ENCODE measurements at places on chromosomes 4 and X.

DNA sequence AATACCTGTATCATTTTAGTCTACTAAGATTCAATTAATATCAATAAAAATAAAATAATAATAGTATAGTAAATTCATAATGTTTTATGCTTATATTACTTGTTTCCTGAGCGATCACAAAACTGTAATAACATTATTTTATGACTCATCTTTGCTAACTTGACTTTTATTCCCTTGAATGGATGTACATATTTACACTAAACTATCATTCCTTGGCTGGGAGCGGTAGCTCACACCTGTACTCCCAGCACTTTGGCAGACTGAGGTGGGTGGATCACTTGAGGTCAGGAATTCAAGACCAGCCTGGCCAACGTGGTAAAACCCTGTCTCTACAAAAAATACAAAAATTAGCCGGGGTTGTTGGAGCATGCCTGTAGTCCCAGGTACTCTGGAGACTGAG lies 104.0 kb upstream of the SLC34A2 start:
- DNase-seq, result no peak

- DNase-seq, result peak; percentile 9
Measured at GRCh38 chrX:119784747-119785446, 6.5 kb downstream of the RPL39 start.

DNA sequence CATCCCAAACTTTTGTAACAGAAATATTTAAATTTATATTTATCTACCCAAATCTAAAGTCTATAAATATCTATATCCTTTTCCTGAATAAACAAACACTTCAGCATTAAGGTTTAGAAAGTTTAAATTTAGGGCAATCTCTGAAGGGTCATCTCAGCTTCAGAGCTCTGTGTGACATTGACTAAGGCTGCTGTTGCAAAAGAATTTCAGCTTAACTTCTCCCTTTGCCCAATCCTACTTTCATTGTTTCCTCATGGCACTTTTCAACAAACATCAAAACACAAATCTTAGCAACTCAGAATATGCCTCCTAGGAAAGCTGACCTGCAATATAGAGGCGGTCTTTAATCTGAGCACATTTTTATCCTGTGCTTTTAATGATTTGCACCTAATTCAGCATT lies 79.7 kb upstream of the BANK1 start:
- no peak for DNase-seq

DNA sequence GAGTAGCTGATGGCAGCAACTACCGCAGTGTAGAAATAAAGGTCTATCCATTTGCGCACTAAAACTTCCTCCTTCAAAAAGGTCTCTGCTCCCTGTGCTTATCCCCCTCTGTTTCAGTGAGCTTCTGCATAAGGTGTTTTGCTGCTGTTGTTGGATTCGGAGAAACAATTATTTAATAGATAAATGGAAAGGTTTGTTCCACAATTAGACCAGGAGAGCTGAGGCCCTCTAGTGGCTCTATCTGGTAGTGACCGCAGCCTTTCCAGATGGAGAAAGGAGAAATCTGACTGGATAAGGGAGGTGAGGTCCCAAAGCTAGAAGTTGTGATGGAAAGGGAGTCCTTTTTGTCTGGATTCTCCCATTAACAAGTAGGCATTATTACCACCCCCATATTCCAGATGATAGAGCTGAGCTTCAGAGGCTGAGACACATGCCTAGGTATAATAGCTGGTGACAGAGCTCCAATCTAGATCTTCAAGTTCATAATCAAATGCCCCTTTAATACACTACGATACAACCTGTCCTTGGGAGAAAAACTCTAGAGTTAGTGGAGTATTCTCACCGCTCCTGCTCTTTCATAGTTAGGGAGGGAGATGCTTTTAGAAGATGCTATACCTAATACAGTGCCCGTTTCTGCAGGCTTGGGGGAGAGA lies 5.1 kb upstream of the GABRQ start:
- DNase-seq, result no peak

GRCh38 chrX:40096395-40097091 lies 1.2 kb downstream of the BCOR start:
- no peak for DNase-seq

GRCh38 chr4:15233264-15233597 lies 194.6 kb upstream of the C1QTNF7 start:
- DNase-seq, result no peak

- no peak for DNase-seq
Measured at GRCh38 chr4:146458594-146458993, 63.1 kb downstream of the SLC10A7 start.

- DNase-seq, result no peak
Measured at GRCh38 chrX:136963973-136964372, 69.8 kb downstream of the GPR101 start.

DNA sequence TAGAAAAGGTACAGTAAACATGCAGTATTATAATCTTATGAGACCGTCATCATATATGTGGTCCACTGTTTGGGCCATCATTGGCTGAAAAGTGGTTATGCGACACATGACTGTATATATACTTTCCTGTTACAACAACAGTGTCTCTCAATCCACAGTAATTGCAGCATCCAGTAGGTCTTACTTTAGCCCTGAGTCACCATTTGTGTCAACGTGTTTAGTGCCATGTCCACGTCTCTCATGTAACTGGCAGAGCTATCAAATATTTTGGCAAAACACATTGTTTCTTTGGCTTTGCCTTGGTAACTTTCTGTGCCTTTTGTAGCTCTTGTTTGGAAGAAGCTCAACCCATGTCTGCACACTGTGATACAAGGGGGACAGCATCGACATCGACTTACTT lies 73.8 kb downstream of the CD38 start:
- DNase-seq, result no peak

GRCh38 chr4:3680656-3681055 lies 85.5 kb upstream of the ADRA2C start:
- no peak for DNase-seq

GRCh38 chrX:9611436-9612145 lies 146.7 kb downstream of the TBL1X start:
- no peak for DNase-seq

DNA sequence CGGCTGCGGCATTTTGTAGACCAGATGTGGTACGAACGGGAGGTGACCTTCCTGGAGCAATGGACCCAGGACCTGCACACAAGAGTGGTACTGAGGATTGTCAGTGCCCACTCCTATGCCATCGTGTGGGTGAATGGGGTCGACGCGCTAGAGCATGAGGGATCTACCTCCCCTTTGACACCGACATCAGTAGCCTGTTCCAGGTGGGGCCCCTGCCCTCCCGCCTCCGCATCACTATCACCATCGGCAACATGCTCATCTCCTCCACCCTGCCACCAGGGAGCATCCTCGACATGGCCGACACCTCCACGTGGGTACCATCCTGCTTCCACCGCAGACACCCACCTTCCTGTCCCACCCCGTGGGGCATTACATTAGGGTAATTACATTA lies 46.2 kb downstream of the SMARCA5 start:
- no peak for DNase-seq

GRCh38 chrX:110284159-110284558 lies 33.7 kb downstream of the AMMECR1 start:
- no peak for DNase-seq

DNA sequence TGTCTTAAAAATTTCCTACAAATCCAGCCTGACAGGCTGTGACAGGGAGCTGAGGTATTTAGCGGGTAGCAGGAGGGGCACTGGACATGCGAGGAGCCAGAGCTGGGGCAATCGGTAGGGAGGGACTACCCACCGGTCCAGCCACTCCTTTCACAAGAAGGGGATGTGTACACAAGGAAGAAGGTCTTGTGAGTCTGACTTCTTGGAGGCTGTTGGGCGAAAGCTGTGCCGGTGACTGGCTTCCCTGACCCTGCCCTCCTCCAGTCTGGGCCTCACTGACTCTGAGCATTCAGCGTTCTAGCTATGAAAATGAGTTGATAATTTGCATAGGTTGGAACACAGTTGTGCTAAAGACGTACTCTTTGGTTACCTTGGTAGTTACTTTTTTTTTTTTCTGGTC lies 12.7 kb upstream of the CXCL8 start:
- no peak for DNase-seq

- DNase-seq, result no peak
Measured at GRCh38 chrX:112852851-112853250, 12.2 kb upstream of the AMOT start.

GRCh38 chrX:129790146-129790545 lies 10.4 kb downstream of the SASH3 start:
- DNase-seq, result no peak

DNA sequence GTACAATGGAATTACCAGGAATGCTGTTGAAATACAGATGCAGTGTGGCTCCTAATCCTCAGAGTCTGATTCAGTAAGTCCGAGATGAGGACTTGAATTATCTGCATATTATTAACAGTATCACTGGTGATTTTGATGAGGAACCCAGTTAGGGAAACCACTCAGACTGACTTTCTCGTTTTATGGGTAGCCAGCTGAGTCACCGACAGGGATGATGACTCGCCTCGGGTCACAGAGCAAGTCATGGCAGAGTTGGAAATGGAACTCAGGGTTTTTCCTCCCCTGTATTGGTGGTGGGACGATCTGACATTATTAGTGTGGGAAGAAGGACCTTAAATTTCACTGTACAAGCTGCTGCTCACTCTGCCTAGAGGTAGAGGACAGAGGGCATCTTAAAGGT lies 51.3 kb downstream of the RTL9 start:
- DNase-seq, result no peak

DNA sequence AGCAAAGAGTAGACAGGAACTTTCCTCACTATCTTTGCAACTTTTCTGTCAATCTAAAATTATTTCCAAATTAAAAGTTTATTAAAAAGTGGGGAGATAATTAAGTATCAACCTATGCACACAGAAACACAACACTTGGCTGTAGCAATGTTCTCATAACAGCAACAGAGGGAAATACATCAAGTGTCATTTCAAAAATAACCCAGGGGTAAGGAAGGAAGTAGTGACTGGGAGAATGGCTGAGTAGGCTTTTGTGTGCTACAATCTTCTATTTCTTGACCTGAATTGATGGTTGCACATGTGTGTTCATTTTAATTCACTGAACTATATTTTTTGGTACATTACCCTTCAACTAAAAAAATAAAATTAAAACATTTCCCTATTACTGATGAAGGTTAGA lies 67.5 kb downstream of the ABCG2 start:
- DNase-seq, result no peak

DNA sequence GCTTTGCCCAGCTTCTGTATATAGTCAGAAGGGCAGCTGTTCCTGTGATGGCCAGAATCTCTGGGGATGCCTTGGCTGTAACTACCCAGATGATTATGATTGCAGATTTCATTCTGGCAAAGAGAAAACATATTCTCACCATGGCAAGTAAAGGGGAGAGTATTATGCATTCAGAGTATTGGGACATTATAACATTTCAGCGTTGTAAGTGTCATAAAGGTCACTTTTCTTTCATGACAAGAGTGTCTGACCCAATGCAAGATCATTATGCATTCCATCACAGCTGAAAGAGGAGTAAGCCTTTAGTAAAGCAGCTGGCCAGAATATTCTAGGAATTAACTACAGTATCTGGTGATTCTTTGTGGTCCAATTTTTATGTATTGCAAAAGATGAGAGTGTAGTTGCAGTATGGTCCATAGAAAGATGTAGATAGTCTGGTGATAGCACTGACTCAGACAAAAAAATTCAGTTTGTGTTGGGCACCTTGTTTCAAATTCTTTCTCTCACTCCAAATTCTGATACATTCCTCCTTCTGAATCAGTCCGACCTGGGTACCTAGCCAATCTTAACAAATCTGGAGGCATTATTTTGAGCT lies 2366.3 kb downstream of the PCDH7 start:
- no peak for DNase-seq

GRCh38 chrX:34866646-34867045 lies 76.0 kb upstream of the FAM47B start:
- no peak for DNase-seq

GRCh38 chr4:89496851-89497250 lies 189.3 kb upstream of the GPRIN3 start:
- no peak for DNase-seq

GRCh38 chrX:68133181-68133580 lies 300.1 kb downstream of the OPHN1 start:
- no peak for DNase-seq

DNA sequence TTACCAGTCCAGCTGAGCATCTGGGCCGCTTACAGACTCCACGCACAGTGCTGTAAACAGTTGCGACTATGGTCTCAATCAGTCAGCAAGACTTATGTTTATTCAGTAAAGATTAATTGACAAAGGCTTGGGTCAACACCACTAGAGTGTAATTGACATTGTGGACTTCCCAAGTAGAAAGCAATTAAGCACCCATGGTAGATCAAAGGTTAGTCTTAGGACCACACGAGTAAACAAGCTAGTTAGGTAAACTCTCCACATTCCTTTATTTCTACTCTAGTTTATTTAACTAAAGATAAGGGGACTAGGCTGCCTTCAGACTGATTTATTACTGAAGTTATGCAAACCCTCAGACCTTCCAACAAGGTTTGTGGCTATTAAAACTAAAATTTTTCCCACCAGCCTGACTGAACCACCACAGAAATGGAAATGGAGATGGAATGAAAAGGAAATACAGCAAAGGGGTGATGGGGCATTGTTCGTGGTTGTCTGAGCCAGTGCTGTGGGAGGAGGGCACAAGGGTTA lies 44.2 kb downstream of the MTHFD2L start:
- DNase-seq, result no peak

DNA sequence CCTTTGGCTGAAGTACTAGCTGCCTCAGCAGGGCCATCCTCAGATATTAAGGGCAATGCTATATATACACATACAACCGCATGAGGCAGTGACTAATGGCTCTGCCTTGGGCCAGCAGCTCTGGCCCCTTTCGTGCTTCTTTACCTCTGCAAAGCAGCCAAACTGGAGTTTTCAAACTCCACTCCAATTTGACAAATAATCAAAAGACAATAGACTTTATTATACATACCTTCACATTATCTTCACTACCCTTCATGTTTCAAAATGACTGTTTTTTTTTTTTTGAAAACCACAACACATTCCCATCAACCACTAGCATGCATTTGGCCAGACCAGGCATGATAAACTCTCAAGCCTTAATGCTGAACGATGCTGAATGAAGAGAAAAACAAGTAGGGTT lies 187.7 kb downstream of the ENOX2 start:
- no peak for DNase-seq

DNA sequence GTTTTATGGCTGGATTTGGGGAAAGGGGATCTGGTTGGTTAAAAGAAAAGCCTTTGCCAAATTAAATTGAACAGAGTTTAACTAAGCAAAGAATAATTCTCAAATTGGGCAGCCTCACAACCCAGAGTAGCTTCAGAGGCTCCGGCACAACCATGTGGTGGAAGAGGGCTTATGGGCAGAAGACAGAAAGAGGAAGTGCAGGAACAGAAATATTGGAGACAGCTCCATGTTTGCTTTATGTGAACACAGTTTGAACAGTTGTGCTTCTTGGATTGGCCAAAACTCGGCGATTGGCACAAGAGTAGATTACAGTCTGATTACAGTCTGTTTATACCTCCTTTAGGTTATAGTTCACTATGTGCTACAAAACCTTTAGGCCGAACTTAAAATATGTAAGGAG lies 562.7 kb downstream of the TRIML1 start:
- DNase-seq, result no peak

DNA sequence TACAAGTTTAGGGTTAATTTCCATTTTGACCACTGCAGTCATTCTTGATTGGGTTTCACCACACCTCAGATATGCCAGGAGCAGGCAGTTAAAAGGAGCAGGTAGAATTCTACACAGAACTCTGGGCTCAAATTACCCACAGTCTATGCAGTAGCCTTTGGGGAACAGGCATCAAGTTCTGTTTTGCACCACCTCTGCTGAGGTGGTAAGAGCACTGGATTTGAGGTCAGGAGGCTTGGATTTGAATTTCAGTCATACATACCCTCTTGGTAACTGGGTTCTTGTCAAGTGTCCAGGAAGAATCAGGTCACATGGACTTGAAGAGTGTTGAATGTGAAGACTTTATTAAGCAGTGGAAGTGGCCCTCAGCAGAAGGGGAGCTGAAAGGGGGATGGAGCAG lies 40.4 kb upstream of the PGK1 start:
- no peak for DNase-seq

GRCh38 chrX:94361241-94361640 lies 687.2 kb downstream of the FAM133A start:
- no peak for DNase-seq

All from stimulated activated CD8-positive, alpha-beta memory T cell treated with anti-CD3 and anti-CD28 coated beads, Interleukin-4, amount 100 ng/mL, for 1 hour (primary cell).